Dorsolateral prefrontal cortex (tissue), 122 donors: ENCODE measurements at places on chromosomes 2 and 18. TPM values are rescaled to one million over a fixed set of nuclear protein-coding genes. Genes with fewer than 3 reads are reported as not detected.

Gene COL4A3
- 1.9 TPM for total RNA-seq

DNA sequence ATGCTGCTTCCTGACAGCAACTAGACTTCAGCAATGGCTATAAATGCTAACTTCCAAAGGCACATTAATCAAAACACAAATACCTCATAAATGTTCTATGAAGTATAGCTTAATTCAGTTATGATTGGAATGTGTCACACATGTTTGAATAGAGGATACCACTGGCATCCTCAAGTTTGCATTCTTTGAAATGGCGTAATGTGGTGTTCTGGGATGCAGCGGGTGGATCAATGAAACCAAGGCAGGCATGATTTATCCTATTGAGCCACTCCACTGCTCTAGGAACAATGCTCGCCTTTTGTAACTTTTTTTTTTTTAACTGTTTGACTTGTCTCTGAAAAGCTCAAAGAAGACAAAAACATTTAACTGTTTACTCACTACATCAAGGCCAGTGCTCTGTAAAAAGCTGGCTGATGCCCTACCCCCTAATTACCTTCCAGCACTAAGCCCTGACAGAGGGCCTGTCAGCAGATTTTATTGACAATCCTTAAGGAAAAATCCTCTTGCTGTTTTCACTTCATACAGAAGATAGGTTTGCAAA, 278.8 kb upstream of the SESTD1 start:
- no peak for DNase-seq

Gene VWC2L
- 7.5 TPM for total RNA-seq

GRCh38 chr2:217931846-217932560, 70.8 kb downstream of the TNS1 start:
- DNase-seq, result no peak

Gene SRD5A2
- not detected for total RNA-seq

Gene HNMT
- 23.7 TPM for total RNA-seq

DNA sequence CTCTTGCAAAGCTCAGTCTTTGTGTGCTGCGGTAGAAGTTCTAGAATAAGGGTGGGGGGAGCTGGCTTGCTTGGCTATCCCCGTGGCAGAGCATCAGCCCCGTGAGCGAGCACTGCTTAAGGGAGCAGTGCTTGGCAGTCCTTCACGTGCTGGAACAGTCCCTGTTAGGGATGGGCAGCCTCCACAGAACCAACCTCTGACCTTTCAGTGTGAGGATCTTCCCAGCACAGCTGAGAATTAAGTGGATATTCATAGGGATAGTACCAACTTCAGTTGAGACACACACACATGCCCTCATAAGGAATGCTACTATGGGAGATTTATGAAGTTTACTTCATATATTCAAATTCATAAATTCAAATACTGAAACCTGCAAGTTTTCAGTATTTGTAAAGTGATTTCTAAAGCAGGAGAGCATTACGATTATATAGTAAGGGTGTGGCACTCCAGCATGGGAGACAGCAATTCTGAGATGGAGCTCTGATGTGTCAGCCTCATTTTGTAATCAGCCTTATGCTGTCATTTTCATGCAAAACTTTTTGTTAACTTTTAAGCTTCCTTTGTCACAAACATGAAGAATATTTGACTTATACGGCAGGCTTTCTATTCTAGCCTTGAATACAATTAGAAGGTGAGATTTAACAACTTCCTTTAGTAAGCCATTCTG, 39.5 kb downstream of the ATP9B start:
- DNase-seq, result no peak

GRCh38 chr2:96891591-96892333, 21.9 kb upstream of the SEMA4C start:
- DNase-seq, result no peak

Gene RDH14
- total RNA-seq, result 20.5 TPM

DNA sequence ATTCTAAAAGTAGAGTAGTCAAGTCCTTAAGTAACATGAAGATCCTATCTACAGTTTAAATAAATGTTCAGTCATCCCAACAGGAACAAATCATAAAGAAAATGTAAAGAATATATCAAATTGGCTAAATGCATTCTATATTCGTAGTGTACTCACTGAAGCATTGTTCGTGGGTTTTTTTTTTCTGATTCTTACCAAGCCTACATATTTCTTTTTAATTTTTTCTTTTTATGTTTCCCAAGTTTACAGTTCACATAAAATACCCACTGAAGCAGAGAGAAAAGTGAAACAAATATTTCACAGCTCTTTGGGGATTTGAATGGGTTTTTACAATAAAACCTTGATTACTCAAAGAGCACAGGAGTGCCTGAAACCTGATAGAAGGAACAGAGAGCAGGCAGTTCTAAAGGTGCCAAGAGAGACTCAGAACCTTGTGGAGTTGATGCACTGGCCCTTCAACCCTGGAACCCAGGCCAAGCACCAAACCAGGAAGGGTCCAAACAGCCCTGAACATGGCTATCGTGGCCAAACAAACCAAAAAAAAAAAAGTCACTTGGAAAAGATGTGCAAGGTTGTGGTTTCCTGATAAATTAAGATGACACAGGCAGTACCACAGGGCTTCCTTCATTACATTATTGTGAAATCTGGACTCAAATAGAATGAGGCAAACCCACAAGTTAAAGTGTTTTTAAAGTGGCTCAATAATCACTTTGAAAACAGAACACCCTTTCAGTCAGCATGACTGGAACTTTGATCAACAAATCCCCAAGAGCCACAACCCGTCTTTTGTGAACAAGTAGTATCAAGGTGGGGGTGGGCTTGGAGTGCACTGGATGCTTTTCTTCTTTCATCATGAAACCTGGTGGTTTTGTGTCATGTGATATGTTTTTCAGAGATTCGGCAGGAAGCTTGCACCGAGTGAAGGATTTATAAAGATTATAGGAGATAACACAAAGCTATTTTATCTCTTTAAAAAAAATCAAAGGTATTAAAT, 245.0 kb upstream of the FN1 start:
- DNase-seq, result no peak
